ENCODE measurements at places on chromosomes 11 and 22.
A peak's percentile ranks its signal among the peaks of the same experiment; 100 is the strongest.

DNA sequence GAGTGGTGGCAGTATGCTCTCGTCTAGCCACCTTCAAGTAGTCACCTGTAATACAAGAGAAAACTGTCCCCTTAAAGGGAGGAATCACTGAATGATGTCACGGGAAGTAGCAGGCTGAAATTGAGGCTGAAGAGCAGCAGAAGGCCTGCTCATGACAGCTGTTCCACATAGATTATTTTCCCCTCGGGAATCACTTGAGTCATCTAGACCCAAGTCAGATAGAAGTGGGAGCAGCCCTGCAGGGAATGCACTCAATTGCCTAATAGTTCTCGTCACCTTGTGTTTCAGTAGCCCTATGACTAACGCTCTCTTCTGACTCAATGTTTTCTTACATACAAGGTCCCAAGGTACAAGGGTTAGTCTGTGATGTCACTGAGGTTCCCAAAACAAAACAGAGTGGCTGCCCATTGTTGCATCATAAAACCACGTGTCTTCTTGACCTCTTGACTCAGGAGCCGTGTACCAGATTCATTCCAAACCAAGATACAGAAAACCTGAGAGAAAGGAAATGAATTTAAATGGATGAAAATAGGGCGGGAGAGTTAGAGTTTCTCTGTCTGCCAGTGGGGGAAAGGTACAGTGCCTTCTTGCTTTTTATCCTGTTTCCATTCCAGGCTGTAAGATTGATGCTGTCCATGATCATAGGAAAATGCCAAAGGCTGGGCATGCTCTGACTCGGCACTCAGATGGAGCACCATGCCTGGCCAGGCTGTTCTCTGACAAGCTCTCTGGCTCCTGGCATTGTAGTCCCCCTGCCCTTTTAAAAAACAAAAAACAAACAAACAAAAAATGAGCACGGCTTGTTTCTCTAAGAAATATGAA lies 21.6 kb upstream of the C11orf96 start:
- DNase-seq, result no peak

GRCh38 chr11:8793114-8793777 lies 110.7 kb downstream of the RPL27A start:
- no peak for DNase-seq

- DNase-seq, result peak; percentile 42
These were observed 38.1 kb upstream of the MUC5AC start for GRCh38 chr11:1119604-1120146.

DNA sequence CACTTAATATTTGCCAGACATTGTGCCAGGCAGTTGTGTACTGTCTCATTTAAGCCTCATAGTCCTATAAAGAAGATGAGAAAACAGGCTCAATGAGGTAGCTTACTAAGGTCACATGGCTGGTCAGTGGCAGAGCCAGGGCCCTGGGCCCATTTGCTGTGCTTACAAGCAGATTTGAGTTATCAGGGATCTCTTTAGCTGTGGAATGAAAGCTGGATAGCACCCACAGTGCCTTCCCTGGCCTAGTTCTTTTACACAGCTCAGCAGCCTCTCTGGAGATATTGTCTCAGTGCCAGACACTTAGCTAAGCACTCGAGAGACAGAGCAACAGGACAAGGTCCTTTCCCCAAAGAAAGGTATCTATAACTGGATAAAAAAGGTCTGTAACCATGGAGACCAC lies 6.1 kb downstream of the TMEM86A start:
- DNase-seq, result no peak

- DNase-seq, result no peak
These were observed 4.0 kb downstream of the YPEL4 start for GRCh38 chr11:57645689-57646085.

DNA sequence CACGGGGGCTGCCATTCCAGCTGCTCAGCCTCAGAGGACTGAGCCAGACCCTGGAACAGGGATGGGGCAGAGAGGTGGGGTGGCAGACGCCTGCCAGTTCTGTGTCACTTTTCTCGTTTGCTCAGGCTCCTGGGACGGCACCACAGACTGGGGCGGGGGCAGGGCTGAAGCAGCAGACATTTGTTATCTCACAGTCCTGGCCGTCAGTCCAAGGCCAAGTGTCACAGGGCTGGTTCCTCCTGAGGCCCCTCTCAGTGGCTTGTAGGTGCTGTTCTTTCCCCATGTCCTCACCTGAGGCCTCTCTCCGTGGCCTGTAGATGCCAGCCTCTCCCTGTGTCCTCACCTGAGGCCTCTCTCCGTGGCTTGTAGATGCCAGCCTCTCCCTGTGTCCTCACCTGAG lies 24.7 kb downstream of the TPCN2 start:
- no peak for DNase-seq

- peak; percentile 82 for DNase-seq
These were observed 45.1 kb downstream of the C11orf96 start for GRCh38 chr11:43987384-43988039.

- DNase-seq, result no peak
These were observed 7.2 kb downstream of the DKK3 start for GRCh38 chr11:12001186-12001585.

GRCh38 chr11:69746140-69746539 lies 29.0 kb downstream of the FGF4 start:
- DNase-seq, result no peak

DNA sequence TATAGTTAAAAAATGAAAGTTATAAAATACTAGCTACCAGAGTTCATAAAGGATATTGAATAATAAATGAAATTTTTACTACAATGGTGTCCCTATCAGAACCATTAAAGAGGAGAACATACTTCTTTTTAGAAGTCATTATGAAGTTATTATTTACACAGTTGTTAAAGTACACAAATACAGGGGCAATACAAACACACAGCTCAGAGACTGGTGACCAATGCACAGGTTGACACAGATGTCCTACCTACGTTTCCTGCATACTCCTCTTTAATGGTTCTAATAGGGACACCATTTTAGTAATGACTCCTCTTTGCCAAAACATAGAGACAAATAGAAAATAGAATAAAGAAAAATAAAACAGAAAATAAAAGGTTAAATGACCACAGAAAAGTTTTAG lies 10.1 kb downstream of the NLRP10 start:
- DNase-seq, result no peak

GRCh38 chr11:131378931-131379330 lies 8.5 kb downstream of the NTM start:
- DNase-seq, result no peak

DNA sequence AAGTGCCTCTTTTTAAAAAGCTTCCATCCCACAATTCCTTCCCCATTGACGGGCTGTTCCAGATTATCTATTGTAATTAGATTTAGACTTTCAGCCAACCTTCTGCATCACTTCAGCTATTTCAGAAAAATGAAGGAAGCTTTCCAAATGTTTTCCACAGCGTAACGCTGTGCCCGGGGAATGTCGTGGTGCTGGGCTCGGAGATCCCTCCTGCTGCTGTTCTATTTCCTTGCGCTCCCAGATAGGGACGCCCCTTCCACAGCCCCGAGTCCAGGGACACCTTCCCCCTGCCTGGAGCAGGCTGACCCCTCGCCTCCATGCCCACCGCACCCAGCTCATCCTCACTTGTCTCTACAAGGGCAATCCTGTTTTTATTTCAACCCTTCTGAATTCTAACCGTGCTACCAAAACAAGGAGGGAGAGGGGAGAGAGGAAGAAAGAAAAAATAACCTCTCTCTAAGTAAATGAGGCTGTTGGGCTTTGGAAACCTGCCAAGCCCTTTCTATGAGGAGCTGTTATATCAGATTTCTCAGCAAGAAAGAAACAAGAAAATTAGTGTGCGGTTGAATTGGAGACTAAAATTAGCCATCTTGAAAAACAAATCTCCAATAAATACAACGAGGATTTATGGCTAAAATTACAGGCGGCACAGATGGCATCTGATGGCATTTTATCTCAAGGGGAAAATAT lies 366.9 kb downstream of the BRD1 start:
- peak; percentile 29 for DNase-seq

- no peak for DNase-seq
These were observed 84.1 kb upstream of the BARX2 start for GRCh38 chr11:129291546-129291945.

- no peak for DNase-seq
These were observed 50.2 kb upstream of the TP53I11 start for GRCh38 chr11:45000918-45001317.

DNA sequence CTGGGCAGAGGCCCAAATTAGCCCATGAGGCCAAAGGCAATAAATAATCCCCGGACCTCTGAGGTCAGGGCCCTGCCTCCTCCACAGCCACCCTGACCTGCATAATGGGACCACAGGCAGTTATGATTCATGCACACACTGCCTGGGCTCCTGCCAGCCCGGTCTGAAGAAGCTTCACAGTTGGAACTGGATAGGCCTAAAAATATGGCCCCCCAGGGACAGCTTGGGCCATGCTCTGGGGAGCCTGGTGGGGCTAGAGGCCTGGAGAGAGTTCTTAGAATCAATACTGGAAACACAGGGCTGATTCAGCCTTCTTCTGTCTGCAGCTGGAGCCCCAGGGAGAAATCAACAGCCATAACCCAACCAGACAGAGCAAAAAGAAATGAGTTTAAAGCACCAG lies 112.8 kb upstream of the CADM1 start:
- DNase-seq, result no peak

GRCh38 chr22:45454275-45454674 lies 40.8 kb downstream of the RIBC2 start:
- no peak for DNase-seq

- no peak for DNase-seq
These were observed 18.4 kb downstream of the ATXN10 start for GRCh38 chr22:45690008-45690407.
